ENCODE measurements at places on chromosomes 1 and 21.
A peak's percentile ranks its signal among the peaks of the same experiment; 100 is the strongest.

GRCh38 chr21:31278511-31279130 is 65.4 kb downstream of the TIAM1 start:
- no peak for DNase-seq

DNA sequence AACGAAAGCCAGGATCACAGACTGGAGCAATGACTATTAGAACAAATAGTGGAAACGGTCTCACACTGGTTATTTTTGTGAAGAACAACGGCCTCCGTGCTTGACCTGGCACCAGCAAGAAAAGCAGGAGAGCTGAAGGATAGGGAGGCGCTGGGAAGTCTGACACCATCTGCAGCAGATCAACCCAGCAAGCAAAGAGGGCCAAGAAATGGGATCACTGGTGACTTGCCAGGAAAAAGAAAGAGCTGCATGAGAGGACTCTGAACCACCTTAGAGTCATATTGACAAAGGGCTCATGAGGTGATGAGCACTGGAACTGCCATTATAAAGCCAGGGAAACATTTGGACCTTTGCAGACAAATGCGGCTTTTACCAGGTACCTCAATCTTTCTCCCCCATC is 25.0 kb downstream of the MTOR start:
- no peak for DNase-seq

- DNase-seq = no peak
Observed at GRCh38 chr1:27045973-27046558, 33.4 kb upstream of the TENT5B start.

GRCh38 chr1:166113031-166113430 is 53.8 kb downstream of the FAM78B start:
- no peak for DNase-seq

DNA sequence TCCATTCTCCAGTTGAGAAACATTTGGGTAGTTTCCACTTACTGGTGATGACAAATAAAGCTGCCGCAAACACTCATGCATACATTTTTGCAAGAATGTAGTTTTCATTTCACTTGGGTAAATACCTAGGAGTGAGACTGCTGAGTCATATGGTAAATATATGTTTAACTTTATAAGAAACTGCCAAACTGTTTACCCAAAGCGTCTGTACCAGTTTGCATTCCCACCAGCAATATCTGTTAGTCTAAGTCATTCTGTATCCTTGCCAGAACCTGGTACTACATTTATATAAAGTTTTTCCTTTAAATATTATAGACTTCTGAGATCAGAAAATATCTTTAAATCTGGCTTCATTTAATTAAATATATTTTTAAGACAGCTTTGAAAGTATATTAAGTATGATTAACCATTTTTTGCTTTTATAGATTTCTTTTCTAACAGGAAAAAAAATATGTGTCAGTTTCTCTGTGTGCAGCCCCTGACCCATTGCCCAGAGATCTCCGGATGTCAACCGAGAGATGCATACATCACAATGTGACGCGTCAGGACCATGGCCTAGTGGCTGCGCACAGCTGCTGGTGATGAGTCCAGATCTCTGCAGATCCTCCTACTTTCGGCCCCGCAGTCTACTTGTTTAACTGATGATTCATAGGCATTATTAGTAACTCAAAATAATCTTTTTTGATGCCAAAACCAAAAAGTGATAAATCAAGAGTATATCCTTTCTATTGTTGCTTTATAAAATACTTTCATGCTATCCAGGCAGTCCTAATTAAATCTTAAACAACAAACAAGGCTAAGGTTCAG is 227.1 kb upstream of the MAP1LC3C start:
- DNase-seq = no peak

- no peak for DNase-seq
Observed at GRCh38 chr1:910881-911721, 12.6 kb upstream of the SAMD11 start.

- no peak for DNase-seq
Observed at GRCh38 chr1:187078916-187079315, 250.2 kb downstream of the PLA2G4A start.

GRCh38 chr1:230641900-230642262 is 400 bp upstream of the COG2 start:
- DNase-seq = no peak

DNA sequence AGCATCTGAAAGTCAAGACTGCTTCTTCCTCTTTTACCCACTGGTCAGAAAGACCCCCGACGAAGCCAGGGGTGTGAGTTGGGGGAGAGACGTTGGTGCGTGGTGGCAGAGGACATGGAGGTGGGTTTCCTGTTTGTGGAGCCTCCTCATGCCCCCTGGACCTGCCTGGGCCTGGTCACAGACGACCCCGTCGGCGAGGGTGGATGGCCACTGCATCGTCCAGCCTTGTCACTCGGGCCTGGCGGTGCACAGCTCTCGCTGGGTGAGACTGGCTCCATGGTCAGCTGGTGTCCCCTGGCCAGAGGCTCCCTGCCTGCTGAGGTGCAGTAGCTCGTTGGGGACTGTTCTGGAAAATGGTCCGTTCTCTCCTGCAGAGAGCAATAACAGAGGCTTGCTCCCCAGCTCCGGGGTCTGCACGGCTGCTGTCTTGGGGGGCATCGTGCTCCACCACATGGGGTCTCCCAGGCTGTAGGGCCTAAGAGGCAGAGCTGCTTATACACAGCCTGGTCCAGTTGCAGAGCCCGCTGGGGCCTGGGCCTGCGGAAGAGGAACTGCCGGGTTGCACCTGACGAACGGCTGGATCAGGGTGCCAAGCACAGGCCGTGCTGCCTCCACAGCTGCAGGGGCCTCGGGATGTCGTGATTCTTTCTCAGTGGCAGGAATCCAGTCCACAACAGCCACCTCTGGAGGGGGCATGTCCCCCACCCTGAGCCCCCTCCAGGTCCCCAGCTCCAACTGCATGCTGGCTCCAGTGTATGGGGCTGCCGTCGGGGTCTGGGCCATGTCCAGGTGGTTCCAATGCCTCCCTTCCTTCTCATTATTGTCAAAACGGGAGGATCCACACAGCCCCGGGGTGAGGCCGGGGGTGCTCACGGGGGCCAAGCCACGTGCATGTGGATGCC is 18.0 kb upstream of the ACTRT2 start:
- DNase-seq = no peak

DNA sequence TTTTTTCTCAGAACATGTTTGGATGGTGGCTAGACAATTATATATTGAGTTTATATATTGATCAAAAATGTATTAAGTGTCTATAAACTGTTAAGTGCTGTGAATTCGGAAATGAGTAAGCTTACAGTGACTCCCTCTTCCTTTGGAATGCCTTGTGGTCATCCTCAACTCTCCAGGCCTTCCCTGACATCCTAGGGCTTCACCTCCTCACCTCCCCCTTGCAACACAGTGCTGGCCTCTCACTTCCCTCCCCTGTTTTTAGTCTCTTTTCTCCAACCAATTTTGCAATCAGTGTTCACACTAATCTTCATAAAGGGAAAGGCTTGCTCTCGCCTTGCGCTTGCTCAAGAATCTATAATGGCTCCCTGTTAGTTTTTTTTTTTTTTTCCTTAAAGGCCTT is 95.1 kb upstream of the C1orf21 start:
- no peak for DNase-seq

DNA sequence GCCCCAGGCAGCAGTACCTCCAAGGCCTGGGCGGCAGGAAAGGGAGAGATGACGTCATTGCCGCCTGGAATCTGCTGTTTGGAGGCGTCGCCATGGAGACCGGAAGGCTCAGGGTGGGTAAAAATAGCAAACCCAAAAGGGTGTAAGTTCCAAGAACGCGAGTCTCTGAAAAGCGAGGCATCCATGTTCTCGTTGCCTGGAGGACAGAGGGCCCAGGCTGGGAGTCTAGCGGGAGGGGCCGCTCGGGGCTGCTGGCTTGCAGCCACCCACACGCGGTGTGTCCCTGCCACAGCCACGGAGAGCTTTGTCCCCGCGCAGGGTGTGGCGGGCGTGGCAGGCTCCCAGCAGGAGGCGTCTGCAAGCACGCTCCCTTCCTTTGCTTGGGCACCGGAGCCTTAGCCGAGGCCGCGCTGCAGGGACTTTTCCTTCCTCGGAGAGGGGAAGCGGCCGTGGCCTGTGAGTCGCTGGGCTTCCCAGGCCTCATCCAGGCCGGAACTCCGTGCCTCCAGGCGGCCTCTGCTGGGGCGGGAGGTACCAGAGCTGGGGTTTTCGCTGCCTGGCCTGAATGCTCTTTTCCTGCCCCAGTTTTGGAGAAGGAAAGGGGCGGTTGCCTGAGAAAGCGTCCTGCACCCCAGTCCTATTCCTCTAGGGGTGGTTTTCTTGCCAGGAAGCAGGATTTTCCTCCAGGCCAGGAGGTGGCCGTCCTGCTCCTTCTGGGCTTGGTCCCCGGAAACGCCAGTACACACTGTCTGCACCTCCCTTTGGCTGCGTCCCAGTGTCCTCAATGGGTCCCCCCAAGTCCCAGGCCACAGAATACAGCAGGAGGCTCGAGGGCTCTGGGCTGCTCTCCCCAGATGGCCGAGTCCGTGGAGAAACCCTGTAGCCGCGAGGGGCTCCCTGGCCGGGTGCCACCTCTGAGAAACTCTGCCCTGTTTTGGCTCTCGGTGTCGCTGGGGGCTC is 15.3 kb upstream of the SKI start:
- peak; percentile 26 for DNase-seq

GRCh38 chr1:1058921-1059493 is 15.1 kb downstream of the RNF223 start:
- DNase-seq = peak; percentile 11

GRCh38 chr1:26719205-26719604 is 23.4 kb downstream of the ARID1A start:
- no peak for DNase-seq

- no peak for DNase-seq
Observed at GRCh38 chr1:169680377-169681019, 30.9 kb downstream of the SELL start.

DNA sequence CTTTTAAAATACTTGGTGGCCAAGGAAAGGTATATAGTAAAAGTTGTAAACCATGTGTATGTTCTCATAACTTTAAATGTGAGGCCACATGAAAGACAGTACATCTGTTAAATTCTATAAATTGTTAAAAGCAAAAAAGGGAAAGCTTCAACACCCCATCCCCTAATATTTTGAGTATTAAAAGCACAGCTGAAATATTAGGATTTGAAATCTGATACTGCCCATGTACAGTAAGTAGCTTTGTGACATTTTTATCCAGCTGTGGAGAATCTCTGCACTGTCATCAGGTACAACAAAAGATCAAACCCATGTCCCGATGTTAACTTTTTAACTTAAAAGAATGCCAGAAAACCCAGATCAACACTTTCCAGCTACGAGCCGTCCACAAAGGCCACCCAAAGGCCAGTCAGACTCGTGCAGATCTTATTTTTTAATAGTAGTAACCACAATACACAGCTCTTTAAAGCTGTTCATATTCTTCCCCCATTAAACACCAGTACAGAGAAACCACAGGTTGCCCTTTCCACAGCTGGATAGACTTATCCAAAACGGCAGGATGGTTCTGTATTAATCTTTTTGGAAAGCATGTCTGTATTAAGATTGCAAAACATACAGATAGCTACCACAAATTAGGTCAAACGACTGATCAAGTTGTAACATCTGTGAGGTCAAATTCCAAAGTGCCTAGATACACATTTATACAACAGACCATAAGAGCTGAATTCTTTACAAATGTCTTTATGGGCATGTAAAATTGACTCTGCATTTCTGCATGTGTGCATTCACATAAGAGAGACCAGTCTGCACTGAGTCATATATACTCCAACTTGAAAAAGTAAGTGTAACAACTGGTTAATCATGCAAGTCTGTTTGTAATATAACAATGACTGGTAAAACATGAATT is 5.2 kb downstream of the IRF2BP2 start:
- no peak for DNase-seq

GRCh38 chr1:43455213-43455889 is 1.6 kb upstream of the HYI start:
- DNase-seq = no peak

DNA sequence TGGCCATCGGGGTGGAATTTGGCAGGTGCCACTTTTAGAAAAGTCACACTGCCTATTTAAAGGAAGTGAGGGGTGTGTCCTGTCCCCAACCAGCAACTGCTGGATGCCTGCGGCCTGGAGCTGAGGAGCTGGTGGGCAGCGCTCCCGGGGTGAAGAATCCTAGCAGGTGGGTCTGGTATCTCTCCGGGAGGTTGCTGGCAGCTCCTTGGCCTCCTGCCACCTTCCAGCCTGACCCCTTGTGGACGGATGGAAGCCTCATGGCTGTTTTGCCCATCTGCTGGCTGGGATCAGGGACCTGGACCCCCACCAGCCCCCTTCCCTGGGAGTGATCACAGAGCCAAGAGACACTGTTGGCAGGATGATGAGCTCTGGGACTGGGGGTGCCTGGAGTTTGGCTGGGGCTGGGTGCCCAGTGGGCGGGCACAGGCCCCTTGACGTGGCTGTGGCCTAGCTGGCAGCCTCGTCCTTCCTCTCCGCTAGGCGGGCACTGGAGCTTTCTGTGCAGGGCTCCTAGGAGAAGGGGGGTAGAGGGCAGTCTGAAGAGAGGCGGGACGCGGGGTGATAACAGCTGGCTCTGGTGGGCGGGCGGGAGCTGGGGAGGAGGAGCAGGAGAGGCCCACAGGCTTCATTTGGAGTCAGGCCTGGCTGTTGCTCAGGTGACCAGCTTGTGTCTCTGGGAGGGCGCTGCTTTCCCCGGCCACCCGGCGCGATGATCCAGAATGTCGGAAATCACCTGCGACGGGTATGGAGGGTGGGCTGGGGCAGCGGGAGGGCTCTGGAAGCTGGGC is at the start of gene ACOT11:
Gene ACOT11 (plus strand): TSS at position 628 of the 788 bp plus-strand sequence. CDS start 82 bp downstream, at position 710.
- no peak for DNase-seq

- no peak for DNase-seq
Observed at GRCh38 chr1:227396539-227397353, 78.5 kb upstream of the CDC42BPA start.

DNA sequence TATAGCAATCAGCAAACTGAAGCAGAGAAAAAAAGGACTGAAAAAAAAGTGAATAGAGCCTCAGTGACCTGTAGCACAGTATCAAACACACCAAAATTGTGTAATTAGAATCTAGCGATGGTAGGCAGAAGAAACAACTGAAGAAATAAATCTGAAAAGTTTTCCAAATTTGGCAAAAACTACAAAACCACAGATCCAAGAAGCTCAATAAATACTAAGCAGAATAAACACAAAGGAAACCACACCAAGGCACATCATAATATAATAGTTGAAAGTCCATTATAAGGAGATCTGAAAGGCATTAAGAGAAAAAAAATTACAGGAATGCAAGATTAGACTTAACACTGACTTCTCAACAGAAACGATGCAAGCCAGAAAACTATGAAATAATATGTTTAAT is 7.1 kb upstream of the IL12RB2 start:
- DNase-seq = no peak
